ENCODE measurements at places on chromosomes 5 and 9.

- peak; percentile 39 for DNase-seq
Measured at GRCh38 chr5:138824924-138825863, 49.9 kb downstream of the LRRTM2 start.

DNA sequence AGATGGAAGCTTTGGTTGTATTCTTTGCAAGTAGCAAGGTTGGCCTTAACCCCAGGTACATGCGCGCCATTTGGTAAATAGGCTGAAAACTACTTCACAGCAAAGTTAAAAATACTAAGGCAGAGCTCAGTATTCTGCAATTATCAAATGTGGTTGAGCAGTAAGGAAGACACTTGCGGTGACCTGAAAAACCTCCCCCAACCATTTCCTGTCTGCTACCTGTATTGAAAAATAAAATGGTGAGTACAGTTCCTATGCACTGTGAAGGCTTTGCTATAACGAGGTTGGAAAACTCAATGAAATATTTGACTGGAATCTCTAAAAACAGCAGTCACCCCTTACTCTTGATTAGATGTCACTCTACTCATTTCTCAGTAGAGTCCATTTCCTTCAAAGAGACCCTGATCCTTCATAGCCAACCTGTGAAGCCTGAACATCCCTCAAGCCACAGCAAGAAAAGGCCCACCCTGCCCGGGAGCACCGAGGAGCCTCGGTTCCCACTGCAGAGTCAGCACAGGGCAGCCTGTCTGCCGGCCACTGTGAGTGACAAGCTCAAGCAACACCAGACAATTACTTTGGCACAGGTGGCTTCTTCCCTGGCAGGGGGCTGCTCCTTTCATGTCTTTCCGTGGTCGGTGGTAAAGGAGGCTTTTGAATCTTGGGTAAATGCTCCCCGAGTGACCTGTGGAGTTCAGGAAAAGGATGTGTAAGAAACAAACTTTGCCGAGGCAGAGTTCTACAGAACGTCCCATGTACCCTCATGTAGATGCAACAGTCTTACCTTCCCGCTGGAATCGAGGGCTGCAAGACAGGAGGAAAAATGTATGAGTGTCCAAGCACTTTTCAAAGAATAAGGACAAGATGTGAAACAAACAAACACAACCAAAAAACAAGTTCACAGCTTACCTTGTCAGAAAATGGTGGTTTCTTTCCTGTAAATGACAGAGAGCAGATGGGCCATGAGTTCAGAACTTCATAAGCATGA is 29.6 kb downstream of the C5orf58 start:
- DNase-seq = no peak

GRCh38 chr9:86968258-86968920 is 21.1 kb upstream of the GAS1 start:
- DNase-seq = no peak

DNA sequence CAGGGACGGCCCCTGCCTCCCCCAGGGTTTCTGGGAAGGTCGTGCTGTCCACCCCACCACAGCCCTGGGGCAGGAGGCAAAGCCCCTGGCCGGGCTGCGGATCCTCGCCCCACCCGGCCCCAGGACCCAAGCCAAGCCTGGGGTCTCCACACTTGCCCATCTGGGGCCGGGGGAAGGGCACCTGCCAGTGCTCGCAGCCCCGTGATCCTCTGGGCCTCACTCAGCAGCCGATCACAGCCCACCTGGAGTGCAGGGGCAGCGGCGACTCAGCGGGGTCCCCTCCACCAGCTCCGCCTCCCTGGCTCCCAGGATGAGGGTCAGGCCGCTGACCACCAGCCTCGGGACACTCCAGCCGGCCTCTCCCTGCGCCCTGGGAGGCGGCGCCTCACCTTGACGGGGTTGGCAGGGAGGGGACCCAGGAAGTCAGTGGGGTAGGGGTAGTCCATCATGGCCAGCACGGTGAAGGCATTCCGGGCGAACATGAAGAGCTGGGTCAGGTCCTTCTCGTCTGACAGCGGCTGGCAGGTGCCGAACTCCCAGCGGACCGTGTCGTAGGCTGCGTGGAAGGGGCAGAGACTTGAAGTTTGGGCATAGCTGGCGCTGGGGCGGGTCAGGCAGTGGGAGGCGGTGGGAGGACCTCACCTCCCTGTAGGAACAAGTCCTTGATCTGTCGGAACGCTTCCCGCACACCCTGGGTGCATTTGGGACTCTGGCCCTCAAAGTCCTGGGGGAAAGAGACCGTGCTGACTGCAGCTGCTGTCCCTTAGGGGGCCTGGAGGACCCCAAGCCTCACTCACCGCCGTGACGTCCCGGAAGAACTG is 1.8 kb downstream of the DPP7 start:
- DNase-seq = no peak

DNA sequence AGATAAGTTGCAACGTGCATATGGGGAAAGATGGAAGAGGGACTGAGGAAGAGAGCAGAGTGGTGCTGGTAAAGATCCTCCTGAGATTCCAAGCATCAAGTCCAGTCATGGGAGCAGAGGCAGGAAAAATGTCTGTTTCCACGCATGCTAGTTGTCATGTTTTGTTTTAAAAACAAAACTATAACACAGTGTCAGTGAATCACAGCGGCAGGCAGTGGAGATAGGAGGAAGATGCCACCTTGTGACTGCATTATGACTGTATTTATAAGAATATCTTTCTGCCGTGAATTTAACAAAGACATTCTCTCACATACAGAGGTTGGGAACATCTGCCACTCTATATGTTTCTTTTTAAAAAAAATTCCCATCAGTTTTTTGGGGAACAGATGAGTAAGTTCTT is 3.7 kb upstream of the SVEP1 start:
- peak; percentile 71 for DNase-seq

GRCh38 chr5:77282337-77283027 is 72.0 kb downstream of the PDE8B start:
- DNase-seq = peak; percentile 88

All from IMR-90 (cell line).